ENCODE measurements at places on chromosomes 12 and 14.
A peak's percentile ranks its signal among the peaks of the same experiment; 100 is the strongest.

GRCh38 chr12:81147292-81147919, 69.5 kb downstream of the ACSS3 start:
- no peak for DNase-seq

GRCh38 chr12:95126736-95127135, 53.3 kb upstream of the NR2C1 start:
- DNase-seq, result no peak

- peak; percentile 78 for DNase-seq
These were observed 708 bp upstream of the ZBTB42 start for GRCh38 chr14:104800015-104800770.

DNA sequence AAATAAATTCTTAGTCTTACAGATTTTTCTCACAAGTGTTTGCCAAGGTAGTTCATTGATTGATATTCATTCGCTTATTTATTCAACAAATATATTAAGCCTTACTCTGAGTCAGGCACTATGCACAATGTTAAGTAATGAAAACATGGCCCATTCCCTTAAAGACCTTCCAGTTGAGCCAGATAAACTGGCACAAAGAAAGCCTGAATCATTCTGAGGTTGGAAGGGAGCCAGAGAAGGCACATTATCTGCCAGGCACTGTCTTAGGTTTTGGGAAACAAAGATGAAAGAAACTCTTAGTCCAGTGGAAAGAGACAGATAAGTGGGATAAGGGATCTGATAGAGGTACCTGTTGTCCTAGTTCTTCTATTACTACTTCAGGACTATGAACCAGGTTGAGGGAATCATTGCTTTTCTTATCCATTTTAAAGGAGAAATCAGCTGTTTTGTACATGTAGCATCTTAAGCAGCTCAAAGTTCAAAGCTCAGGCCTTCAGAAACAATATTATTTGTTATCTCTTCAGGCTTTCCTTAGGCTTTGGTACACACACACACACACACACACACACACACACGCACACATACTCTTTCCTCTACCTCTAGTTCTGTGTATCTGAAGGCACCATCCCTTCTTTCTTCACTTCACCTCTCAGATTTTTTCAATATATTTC, 27.0 kb downstream of the PDE6H start:
- DNase-seq, result no peak

- DNase-seq, result no peak
These were observed 44.8 kb downstream of the WDR20 start for GRCh38 chr14:102184316-102185035.

DNA sequence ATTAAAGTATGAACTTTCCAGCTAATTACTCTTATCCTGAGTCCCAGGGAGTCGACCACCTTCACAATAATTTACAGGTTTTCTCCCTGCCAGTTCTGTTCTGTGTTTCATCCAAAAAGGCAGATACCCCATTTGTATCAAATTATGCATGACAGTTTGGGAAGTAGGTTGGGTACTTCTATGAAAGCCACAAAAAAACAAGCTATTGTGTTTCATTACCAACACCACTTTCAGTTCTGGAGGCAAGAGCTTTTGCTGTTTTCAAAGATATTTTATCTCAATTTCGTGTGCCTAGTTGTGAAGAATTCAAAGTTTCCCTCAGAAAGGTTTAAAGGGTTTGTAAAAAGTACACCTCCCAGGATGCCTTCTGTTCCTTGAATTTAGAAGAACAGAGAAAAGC, 557.4 kb downstream of the FLRT2 start:
- no peak for DNase-seq

Data from fibroblast of upper back skin (primary cell).